Epithelial cell of proximal tubule (primary cell): ENCODE measurements at places on chromosomes 16 and 17. TPM values are rescaled to one million over a fixed set of nuclear protein-coding genes. Genes with fewer than 3 reads are reported as not detected.

Gene TUBG1
- 96.1 and 142 TPM in 2 replicates for total RNA-seq

- DNase-seq = no peak
These were observed 32.6 kb upstream of the TAC4 start for GRCh38 chr17:49880291-49881053.

GRCh38 chr17:57868910-57869616 is 19.2 kb upstream of the MRPS23 start:
- DNase-seq = no peak

- DNase-seq = no peak
These were observed 545 bp downstream of the ARHGAP17 start for GRCh38 chr16:25014500-25015147.

DNA sequence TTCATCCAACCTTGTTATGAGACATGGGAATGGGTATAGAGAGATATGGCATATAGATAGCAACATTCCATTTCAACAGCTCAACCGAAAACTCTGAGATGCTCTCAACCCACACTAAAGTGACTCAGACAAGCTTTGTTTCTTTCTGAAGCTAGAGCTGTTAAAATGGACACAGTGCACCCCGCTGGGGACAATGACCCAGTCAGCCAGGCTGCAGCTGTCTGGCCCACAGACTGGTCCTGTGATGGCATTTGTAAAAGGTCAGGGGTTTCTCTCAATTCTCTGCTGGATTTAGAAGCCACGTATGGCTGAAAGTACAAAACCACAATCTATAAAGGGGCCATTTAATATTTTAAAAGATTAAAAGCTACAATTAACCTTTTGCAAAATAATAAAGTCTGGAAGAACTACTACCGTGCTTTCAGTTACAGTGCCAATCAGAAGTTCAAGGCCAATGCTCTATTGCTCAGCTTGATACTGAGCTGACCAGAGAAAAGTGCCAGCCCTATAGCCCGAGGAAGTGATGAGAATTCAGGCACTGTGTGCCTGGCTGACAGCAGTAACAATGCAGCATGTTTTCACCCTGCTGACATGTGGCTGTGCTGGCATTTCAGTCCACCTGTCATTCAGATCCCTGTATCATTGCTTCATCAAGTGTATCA is 60.2 kb downstream of the TEX2 start:
- DNase-seq = no peak

- DNase-seq = no peak
These were observed 19.6 kb downstream of the AKAP1 start for GRCh38 chr17:57104461-57105175.

GRCh38 chr17:57750895-57751294 is 5.8 kb upstream of the CCDC182 start:
- no peak for DNase-seq
